Myocyte (in vitro differentiated cells): ENCODE measurements at places on chromosomes 11 and 22. TPM values are rescaled to one million over a fixed set of nuclear protein-coding genes. Genes with fewer than 3 reads are reported as not detected.
A peak's percentile ranks its signal among the peaks of the same experiment; 100 is the strongest.

DNA sequence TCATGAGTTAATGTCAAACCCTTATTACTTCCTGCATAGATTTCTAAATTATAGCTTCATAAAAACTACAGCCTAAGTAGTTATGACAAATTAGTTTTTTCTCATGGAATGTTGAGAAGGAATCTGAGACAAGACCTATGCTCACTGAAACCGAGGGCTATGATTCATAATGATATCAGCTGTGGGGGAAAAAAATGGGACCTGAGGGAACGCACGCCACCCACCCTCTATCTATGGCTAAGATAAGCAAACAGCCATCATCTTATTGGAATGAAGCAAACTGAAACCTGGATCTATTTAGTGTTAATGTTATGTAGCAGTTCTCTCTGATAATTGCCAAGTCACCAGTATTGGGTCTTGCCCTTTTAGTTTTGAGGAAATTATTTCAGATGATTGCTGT lies 906.9 kb upstream of the RAG2 start:
- DNase-seq = peak; percentile 51

- peak; percentile 46 for DNase-seq
Observed at GRCh38 chr22:43004362-43005035, 10.4 kb downstream of the PACSIN2 start.

GRCh38 chr22:39947220-39948216 lies 12.7 kb upstream of the TMA7B start:
- DNase-seq = no peak

DNA sequence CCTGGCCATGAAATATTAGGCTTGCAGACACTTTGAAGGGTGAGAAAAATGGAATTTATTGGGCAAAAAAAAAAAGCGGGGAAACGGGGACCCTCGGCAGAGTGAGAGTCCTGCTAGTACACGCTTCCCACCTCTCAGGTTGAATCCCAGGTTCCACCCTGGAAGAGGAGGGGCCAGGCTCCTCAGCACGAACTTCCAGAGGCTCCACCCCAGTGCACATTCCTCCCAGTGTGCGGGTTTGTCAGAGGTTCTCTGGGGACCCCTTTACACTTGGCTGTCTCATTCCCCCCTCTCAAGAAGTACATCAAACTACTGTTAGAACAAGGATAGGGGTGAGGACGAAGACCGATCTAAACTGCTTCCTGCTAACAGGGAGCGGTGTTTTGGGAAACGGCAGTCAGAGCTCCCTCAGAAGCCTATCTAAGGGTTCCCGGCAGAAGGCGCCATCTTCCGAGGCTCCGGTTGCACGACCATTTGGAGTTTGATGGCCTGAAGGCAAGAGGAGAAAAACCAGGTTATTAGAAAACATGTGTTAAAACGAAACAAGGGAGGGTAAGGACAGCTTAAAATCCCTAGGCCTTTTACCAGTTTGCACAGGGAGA lies 27.5 kb downstream of the FOLR3 start:
- no peak for DNase-seq

- no peak for DNase-seq
Observed at GRCh38 chr11:72584293-72584938, 89.8 kb downstream of the PDE2A start.

GRCh38 chr11:8793114-8793777 lies 110.7 kb downstream of the RPL27A start:
- no peak for DNase-seq

GRCh38 chr11:19912115-19912957 lies 199.7 kb downstream of the NAV2 start:
- DNase-seq = no peak

GRCh38 chr11:69059985-69060384 lies 11.3 kb downstream of the TPCN2 start:
- no peak for DNase-seq

DNA sequence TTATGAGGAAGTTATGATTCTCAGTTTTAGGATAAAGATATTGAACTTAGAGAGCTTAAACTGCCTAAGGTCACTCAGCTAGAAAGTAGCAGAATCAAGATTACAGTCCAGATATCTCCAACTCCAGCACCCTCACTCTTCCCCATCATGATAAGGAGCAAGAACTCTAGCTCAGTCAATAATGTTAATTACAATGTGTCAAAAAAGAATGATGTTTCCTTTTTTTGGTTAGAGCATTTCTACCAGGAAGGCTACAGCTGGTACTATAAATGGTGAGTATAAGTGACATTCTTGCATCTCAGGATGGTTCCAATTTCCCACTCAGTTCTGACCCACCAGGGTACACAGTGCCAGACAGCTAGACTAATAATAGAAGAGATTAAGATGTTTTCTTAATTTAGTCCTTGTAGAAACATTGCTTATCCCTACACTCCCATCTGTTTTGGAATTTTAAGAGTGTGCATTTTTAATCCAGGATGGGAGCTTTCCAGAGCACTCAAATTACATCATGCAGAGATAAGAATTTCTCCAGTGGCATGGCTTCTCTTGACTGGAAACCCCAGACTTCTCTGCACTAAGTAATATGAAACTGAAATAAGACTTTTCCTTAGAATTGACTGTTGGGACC lies 21.6 kb upstream of the BBOX1 start:
- DNase-seq = peak; percentile 40

- DNase-seq = no peak
Observed at GRCh38 chr11:129721685-129722084, 94.0 kb upstream of the TMEM45B start.

DNA sequence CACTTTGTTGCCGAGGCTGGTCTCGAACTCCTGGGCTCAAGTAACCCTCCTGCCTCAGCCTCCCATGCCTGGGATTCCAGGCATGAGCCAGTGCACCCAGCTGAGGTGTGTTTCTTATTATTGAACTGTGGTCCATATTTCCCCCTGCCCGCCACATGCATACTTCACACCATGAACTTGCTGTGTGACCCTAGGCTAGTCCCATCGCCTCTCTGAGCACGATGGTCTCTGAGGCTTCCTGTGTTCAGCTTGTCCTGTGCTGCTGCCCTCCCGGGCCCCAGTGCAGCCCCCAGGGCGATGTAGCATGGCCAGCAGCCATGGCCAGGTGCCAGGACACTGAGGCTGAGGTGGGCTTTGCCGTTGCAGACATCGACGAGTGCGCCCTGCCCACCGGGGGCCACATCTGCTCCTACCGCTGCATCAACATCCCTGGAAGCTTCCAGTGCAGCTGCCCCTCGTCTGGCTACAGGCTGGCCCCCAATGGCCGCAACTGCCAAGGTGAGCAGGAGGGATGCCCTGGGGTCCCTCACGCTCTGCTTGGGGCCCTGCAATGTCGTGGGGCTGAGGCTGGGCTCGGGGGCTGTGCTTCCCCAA lies 45.7 kb downstream of the FBLN1 start:
- DNase-seq = no peak

DNA sequence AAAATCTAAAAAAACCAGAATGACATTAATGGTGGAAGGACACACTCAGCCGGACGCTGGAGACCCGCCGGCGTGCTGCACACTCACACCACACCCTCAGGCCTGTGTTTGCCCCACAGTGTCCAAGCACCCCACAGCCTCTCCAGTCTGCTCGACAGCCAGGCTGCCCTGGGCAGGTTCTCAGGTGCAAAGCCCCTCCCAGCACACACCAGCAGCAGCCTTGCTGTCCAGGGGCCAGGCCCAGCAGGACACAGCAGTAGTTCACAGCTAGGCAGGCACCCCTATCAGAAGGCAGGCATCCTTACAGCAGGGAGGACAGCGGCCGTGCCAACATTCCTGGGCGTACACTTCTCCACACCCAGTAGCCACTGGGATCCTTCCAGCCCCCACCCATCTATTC lies 1.7 kb upstream of the SLC25A1 start:
- DNase-seq = no peak

- DNase-seq = no peak
Observed at GRCh38 chr11:67250059-67251043, 15.9 kb upstream of the GRK2 start.

DNA sequence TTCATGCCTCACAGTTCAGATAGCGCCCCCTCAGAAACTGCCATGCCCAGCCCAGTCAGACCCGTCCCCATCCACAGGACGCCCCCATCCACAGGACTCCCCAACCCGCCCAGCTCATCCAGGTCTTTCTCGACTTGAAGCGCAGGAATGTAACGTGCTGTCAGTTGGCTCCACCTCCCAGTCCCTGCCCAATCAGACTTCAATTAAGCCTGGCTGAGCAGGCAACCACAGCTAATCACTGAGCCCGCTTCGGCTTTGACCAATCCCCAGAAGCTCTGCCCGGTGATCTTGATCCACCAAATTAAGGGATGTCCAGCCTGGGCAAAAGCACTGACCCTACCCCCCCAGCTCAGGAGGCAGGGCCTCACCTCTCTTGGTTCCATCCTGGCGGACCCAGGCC lies 10.5 kb upstream of the MFNG start:
- peak; percentile 29 for DNase-seq

DNA sequence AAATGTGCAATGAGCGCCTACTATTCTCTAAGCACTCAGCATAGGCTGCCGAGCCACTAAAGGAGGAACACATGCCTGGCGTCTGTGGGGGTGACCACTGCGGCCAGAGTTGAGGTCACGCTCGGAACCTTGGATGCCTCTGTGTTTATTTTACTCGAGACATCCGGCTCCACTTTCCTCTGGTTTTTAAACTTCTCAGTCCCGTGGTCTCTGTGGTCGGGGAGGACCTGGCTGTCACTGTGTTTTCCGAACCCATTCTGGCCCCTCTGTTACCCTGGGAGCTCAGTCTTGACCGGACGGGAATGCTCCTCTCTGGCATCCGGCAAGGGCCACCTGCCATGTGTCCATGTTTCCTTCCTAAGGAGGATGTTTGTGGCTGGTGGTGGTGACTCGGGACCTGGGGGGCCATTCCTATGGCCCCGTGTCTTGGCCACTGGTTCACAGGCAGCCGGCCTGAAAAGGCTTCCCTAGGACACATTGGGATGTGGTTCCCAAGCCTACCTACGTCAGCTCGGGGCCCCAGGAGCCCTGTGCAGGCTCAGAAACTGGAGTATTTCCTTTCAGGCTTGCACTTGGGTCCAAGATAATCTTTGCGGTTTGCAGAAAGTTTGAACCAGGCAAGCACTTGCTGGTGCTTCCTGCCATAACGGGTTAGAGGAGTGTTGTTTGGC lies 46.7 kb upstream of the PARVG start:
- DNase-seq = peak; percentile 96

DNA sequence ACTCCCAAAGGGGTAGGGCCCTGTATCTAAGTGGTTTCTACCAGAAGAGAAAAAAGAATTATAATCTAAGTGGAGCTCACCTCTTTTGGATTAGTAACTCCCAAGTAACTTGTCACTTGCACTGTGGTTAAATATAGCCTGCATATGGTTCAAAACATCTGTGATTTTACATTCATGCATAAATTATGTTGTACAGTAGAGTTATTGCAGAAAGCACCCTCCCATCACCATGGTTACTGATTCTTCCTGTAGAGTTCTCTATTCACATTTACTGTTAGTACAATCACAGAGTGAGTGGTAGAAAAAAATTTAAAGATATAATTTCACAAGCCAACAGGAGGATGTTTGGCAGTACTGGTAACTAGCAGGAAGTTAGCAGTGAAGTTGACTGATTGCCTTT lies 80.4 kb downstream of the LRRC4C start:
- DNase-seq = no peak

GRCh38 chr11:122123263-122123929 lies 7.4 kb upstream of the BLID start:
- DNase-seq = no peak

GRCh38 chr11:65113839-65114238 lies 2.2 kb downstream of the TM7SF2 start:
- DNase-seq = no peak

DNA sequence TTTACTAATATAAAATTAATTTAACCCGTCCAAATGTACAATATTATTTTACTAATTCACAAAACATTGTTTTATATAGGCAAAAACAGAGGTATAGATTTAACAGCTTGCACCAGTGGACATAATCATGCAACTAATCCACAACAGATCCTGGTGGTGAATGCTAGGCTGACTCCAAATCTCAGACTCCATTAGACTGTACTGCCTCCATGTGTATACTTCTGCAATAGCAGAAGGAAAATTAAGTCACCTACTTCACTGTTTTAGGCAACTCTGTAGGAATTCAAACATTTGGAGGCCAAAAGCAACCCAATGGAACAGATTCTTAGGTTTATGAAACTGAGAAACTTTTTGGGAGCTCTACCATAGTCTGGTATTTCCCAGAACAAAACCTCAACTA lies 30.0 kb upstream of the RAB39A start:
- DNase-seq = peak; percentile 47

Gene MRGPRX4
- not detected in 2 replicates for total RNA-seq

Gene HSPB2
- total RNA-seq = 14.6 and 15.6 TPM in 2 replicates

Gene CDHR5
- total RNA-seq = not detected in 2 replicates

Gene ZNHIT2
- 13.4 and 18.3 TPM in 2 replicates for total RNA-seq

Gene RANGAP1
- total RNA-seq = 58.5 and 82.0 TPM in 2 replicates

Gene PTPRCAP
- 0.88 and 0.94 TPM in 2 replicates for total RNA-seq

Gene TSSC4
- total RNA-seq = 43.3 and 47.1 TPM in 2 replicates

Gene JAML
- not detected in 2 replicates for total RNA-seq

Gene IL18
- not detected in 2 replicates for total RNA-seq

Gene CALCB
- not detected in 2 replicates for total RNA-seq

Gene C11orf16
- not detected in 2 replicates for total RNA-seq
